Stimulated activated CD8-positive, alpha-beta memory T cell treated with anti-CD3 and anti-CD28 coated beads, Interleukin-15, amount 100 ng/mL, for 4 hours (primary cell): ENCODE measurements at places on chromosomes 3 and 15.

GRCh38 chr3:80252113-80252512 is 484.3 kb upstream of the ROBO1 start:
- no peak for DNase-seq

- DNase-seq, result no peak
Measured at GRCh38 chr3:127598841-127599570, 795 bp downstream of the MCM2 start.

- DNase-seq, result no peak
Measured at GRCh38 chr3:124078953-124079911, 87.3 kb upstream of the ROPN1 start.

- no peak for DNase-seq
Measured at GRCh38 chr3:64473466-64473865, 214.3 kb downstream of the ADAMTS9 start.

GRCh38 chr15:43249699-43250203 is 17.0 kb downstream of the TGM5 start:
- no peak for DNase-seq

DNA sequence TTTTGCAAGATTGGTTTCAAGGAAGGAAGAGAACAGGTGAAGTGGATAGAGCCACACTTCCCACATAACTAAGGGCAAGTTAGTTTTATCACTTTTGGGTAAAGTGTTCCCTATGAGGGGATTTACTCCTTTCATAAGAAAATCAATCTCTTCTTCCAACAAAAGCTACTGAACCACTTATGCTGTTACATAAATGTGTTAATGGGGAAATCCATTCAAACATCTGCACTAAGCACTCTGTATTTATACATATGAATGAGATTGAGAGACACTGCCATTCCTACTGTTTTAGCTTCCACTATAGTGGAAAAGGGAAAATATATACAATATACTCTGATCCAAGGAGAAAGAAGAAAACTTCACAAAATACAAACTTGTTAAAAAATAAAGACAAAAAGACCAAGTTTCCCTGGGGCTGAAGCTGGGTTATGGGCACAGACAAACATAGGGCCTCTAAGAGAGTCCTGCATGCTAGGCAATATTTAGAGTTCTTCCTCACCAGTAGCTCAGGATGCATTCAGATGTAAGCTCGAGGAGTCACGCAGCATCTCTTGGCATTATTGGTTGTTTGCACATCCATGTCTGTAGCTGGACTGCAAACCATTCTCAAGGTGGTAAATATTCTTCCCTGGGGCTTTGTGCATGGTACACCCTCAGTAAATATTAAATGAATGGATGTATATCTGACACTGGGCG is 454.2 kb downstream of the FGF12 start:
- no peak for DNase-seq

- no peak for DNase-seq
Measured at GRCh38 chr3:123054931-123055330, 11.9 kb upstream of the PDIA5 start.

DNA sequence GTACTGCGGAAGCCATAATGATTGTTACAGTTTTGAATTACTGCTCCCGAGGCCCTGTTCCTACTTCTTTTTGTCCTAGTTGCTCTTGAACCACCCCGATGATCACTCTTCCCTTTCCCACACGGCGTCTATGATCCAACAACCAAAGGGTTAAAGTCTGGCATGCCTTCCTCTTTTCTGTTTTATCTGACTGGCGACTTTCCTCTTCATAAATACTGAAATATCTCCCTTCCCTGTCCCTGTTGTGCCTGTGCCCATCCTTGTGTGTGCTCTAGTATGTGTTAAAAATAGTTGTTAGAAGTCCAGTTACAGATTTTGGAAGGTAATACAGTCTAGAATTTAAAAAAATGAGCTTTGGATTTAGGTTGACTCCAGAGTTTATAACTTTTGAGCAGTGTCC is 83.6 kb downstream of the AKAP13 start:
- no peak for DNase-seq

DNA sequence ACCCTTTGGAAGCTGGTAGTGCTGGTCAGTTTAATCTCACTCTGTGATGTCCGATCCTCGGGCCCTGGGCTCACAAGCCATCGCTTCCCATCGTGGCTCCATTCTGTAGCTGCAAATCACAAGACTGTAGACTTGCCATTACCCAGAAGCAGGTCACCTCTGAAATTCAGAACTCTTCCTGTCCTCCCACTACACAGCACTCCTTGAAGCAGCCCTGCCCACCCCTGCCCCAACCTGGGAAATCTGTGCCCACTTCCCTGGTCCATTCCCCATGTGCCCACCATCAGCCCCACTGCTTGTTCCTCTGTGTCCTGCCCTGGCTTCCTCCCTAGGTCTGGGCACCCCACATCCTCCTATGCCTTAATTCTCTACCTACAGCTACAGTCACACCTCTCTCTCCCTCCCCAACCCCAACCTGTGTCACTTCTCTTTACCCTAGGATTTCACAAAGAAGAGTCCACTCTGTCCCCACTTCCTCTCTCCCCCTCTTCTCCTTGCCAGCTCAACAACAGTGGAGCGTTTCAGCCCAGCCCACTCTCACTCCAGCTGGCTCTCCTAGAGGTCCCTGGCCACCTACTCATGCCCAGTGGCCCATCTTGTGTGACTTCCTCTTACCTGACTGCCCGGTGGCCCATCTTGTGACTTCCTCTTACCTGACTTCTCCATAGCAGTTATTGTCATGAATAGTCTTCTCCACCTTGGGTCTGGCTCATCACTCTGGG is 8.3 kb downstream of the ZNF710 start:
- no peak for DNase-seq

DNA sequence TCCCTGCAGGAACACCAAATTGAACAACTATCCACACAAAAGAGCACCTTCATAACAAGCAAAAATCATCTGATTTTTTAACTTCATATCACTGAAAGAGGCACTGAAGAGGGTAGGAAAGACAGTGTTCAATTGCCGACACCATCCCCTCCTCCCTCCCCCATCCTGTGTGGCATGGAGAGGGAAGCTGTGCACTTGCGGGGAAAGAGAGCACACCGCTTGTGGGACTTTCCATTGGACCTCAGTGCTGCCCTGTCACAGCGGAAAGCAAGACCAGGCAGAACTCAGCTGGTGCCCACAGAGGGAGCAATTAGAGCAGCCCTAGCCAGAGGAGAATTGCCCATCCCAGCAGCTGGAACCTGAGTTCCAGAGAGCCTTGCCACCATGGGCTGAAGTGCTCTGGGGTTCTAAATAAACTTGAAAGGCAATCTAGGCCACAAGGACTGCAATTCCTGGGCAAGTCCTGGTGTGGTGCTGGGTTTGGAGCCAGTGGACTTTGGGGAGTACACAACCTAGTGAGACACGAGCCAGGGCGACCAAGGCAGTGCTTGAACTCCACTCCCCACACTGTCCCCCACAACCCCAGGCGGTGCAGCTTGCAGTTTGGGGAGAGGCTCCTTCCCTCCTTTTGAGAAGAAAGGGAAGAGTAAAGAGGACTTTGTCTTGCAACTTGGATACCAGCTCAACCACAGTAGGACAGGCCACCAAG is 27.0 kb downstream of the PEAK1 start:
- no peak for DNase-seq

- DNase-seq, result no peak
Measured at GRCh38 chr3:48503401-48504050, 448 bp downstream of the SHISA5 start.

GRCh38 chr3:51966922-51967383 is 301 bp downstream of the PCBP4 start:
- DNase-seq, result no peak
